ENCODE measurements at places on chromosomes 2 and 18.
A peak's percentile ranks its signal among the peaks of the same experiment; 100 is the strongest.

GRCh38 chr18:37712776-37713175, 147.2 kb upstream of the CELF4 start:
- no peak for DNase-seq

GRCh38 chr2:105866216-105867185, 121.8 kb downstream of the NCK2 start:
- no peak for DNase-seq

GRCh38 chr2:232315049-232315922, 63.3 kb upstream of the ALPP start:
- peak; percentile 32 for DNase-seq

DNA sequence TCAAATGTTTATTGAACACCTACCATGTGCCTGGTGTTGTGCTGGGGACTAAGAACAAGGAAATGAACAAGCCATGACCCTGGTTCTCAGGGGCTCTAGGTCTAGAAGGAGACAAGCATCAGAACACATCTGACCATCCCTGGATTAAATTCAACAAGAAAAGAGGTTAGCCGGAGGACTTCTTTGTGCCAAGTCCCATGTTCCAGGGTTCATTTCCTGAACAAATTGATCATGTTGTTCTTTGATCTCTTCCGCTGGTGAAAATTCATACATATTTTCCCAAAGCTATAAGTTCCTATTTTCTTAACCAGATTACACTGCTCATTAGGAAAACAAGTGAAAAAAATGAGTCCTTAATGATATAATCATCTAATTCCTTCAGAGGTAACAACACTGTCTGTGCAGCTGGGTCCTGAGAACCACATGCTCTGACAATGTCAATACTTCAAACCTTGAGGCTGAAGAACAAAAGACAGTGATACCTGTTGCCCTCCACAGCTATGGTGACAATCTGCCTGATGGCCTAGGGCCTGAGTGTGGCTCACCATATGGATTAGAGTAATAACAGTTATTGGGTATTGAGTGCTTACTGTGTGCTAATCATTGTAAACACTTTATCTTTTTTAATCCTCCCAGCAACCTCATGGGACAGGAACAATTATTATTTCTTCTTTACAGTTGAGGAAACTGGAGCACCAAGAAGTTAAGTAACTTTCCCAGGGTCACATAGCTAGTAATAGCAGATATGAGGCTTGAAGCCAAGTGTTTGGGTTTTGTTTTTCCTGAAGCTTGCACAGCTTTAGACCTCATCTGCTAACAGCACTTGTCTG, 24.6 kb upstream of the INO80C start:
- DNase-seq: no peak

DNA sequence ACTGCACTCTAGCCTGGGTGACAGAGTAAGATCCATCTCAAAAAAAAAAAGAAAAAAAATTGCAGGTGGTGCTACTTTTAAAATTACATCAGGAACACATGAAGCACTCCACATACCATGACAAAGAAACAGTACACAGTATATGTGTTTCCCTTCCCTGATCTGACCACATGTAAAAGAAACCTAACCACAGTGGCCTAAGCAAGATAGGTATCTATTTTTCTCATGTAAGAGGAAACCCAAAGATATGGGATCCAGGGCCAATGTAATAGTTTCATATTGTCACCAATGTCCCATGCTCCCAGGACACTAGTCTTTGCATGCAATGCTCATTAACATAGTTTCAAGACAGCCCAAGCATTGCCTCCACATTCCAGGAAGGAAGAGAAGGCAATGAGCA, 99.9 kb downstream of the DYM start:
- DNase-seq: no peak

- no peak for DNase-seq
Measured at GRCh38 chr2:191321861-191322662, 76.9 kb downstream of the MYO1B start.

- no peak for DNase-seq
Measured at GRCh38 chr2:43109261-43109743, 117.1 kb downstream of the ZFP36L2 start.

DNA sequence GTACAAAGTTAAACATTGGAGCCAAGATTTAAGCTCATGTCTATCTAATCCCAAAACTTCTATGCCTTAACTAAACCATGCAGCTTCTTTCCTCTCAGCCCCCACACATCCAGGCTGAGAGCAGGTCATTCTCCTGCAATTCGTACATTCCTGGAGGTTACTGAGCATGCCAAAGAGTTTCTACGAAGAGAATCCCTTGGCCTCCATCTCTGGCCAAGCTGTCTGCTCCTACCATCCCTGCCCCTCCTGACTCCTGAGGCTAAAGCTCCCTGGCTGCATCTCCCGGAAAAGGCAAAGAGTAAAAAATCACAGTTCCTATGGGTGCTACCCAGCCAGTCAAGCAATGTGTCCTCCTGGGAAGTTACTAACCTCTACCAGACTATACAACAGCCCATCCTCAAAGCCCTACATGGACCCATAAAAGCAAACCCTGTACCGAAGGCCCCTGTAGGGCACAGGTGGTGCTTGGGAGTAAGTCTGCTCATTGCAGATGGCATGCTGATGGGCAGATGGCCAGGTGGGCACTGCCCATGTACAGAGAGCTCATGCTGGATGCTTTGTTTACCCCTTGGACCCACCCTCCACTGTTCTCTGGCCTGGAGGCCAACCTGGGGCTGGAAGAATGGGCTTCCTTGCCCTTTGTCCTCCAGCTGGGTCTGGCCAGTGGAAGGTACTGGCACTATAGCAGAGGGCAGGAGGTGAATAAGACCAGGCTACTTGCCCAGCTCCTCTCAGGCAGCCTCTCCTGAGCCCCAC, 99.5 kb downstream of the TTC32 start:
- no peak for DNase-seq

DNA sequence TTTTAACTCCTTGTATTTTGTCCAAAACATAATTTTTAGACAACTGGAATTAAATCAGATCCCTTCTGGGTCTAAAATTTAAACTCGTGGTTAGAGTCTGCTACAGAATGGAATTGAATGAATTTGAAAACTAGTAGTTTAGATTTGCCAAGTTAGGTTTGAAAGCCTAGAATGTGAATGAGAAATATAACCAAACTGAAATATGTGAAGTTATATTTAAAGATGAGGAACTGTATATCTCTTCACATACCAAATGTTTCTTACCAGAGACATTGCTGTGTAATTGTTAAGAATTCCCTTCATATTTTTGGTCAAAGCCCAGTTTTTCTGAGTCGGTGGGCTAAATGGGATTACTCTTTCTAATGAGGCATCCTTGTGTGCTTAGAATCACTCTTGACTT, 74.2 kb downstream of the LPIN1 start:
- DNase-seq: no peak

- no peak for DNase-seq
Measured at GRCh38 chr2:128292599-128293425, 25.9 kb downstream of the HS6ST1 start.

- DNase-seq: no peak
Measured at GRCh38 chr18:22628795-22629510, 211.2 kb upstream of the CTAGE1 start.

DNA sequence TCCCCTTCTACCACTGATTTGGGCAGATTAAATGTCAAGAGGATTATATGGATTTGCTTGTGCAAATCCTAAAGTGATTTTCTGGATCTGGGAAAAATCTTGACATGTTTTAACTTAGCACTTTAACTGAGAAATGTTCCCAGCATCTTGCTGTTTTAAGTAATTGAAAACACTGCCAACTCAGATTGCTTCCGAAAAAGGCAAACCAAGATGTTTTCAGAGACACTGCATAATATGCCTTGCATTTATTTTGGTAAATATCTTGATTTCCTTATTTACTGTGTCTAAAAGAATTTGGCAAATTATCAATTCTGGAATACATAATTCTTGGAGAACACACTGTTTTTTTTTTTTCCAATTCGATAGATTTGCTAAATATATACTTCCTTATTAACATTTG, 385.0 kb upstream of the FAM98A start:
- no peak for DNase-seq

DNA sequence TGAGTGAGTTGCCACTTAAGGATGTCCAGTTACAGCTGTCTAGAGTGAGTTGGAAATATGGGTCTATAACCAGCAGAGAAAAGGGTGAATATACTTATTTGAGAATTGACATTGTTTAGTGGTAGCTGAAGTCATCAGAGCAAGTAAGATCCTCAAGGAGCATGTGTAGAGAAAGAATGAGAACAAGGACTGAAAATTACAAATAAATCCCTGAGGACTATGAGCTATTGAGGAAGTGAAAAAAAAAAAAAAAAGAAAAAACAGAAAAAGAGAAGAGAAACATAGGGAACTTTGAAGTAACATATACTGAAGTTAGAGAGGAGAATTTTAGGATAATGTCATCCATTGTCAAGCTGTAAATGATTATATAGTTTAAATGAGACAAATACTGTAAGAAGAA, 134.0 kb upstream of the CCDC68 start:
- no peak for DNase-seq

GRCh38 chr2:14634182-14634488, 1.6 kb downstream of the LRATD1 start:
- DNase-seq: no peak

GRCh38 chr2:214328941-214329340, 81.9 kb upstream of the VWC2L start:
- DNase-seq: no peak

DNA sequence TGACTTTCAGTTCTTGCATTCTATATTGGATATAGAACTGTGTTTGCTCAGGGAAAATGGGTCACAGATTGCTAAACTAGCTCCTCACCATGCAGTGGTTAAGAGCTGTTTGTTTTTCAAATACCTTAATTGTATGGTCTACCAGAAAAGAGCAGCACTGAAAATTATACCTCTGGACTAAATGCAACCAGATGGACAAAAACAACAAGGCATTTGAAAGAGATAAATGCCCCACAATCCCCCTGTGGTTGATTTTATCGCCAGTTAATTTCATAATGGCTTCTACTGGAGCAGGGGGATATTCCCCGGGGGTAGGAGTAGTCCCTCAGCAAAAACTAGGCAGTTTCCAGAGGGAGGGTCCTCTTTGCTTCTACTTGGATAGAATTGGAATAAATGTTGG, 267.9 kb upstream of the TNP1 start:
- DNase-seq: no peak

- no peak for DNase-seq
Measured at GRCh38 chr18:63245600-63245999, 74.0 kb downstream of the BCL2 start.

- no peak for DNase-seq
Measured at GRCh38 chr2:54871457-54872107, 148.1 kb downstream of the EML6 start.

- DNase-seq: no peak
Measured at GRCh38 chr2:70005216-70005615, 43.8 kb upstream of the ASPRV1 start.

DNA sequence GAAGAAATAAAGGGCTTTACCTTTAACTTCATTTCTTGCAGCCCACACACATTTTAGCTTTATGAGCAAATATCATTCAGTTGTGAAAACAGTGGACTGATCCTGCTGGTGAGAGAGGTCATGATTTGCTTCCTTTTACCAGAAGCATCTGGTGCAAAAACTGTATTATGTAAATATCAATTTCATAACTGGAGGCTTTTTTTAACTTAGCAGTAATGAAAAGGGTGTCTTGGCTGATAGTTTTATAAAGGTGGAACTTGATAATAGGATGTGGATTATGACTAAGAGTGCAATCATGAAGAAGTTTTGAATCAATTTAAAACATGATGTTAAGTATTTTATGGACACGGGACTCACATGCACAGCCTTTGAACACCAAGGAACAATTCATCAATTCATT, 304.4 kb downstream of the GULP1 start:
- no peak for DNase-seq

GRCh38 chr18:79857082-79857671, 59.4 kb downstream of the KCNG2 start:
- no peak for DNase-seq

DNA sequence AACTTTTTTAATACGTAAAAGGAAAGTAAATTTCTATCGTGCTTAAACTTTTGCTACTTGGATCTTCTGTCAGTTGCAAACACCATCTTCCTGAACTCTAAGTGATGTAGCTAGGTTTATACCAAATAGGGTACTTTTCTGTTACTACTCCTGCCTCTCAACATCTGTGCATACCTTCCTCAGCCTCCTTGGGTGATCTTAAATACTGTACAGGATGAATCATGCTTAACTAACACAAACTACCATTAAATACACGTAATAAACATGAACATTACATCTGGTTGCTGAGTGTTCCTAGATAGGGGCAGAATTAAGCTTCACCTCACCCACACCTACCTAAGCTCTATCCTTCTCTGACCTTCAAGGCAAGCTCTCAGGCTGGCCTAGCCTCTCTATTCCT, 398.0 kb downstream of the TXNL1 start:
- DNase-seq: no peak

DNA sequence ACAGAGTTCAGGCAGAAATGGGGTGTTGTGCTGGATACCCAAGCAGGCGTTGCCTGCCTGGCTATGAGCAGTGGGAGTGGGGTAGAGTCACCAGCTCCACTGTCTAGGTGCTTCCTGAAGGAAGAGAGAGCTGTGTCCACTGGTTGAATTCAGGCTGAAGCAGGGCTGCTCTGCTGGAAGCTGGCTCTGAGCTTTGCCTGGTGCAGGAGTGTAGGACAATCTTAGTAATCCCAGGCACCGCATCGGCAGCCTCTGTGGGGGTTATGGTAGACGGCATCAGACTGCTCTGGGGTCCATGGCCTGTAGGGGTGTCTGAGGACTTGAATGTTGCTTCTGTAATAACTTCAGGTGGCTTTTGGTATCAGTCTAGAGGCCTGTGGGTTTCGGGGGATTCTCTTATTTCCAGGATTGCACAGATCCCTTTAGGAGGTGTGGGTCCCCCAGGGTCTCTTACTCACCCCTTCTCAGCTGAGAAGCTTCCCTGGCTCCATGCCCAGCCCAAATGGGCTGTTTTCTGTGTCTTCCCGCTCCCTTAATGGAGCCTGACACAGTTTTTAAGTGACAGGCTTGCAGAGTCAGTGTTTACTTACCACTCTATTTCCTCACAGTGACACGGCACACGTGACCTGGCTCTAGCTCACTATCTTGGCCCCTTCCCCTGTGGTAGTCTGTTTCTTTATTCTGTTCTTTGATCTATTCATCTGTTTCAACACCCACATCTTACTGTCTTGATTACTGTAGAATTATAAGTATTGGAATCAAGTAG, 644.3 kb downstream of the CBLN2 start:
- no peak for DNase-seq

DNA sequence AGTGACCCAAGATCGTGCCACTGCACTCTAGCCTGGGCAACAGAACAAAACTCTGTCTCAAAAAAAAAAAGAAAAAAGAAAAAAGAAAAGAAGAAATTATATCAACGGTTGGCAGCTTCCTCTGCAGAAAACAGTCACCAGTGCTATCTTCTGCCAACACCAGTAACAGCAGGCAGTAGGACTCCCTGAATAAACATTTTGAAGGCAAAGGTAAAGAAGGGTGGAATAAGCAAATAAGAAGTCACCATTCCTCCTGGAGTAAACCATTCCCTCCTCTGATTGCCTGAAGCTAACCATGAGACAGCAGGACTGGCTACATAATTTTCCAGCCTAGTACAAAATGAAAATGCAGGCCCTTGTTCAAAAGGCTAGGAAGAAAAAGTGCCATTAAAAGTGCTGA, 9.0 kb upstream of the RNF103 start:
- no peak for DNase-seq

GRCh38 chr2:38778687-38779082, 675 bp downstream of the GEMIN6 start:
- DNase-seq: no peak
